ENCODE measurements at places on chromosomes 6 and 20. TPM values are rescaled to one million over a fixed set of nuclear protein-coding genes. Genes with fewer than 3 reads are reported as not detected.

The ANGPT4 gene
- not detected for total RNA-seq

- no peaks in the 10 kb centered on the region for H3K27me3 ChIP-seq
- no peaks in the 10 kb centered on the region for H3K36me3 ChIP-seq
- no peak overlapping the region for H3K27ac ChIP-seq
- H3K4me3 ChIP-seq: no peak overlapping the region
- 0 out of 2 replicates have a peak, but pooled peaks cover 6% of the 10 kb centered on the region for H3K4me1 ChIP-seq
- DNase-seq: no peak
Measured at GRCh38 chr6:13422681-13423221, 64.6 kb downstream of the GFOD1 start.

DNA sequence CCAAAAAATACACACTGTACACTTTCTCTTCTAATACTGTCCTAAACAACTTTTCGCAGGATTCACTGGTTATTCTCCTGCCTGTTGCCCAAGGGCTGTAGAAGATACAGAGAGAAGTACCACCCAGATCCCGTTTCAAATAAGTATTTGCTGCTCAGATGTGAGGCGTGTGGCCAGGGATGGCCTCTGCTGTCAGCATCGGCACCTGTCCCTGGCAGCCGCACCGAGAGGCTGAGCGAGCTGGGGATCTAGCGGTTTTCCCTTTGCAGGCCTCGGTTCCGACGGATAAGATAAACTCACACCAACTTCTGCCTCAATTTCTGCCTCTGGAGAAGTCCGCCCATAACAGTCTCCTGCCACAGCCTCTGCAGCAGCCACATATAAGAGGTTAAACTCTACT is 685.2 kb upstream of the AGPAT4 start:
- peaks cover 35% of the 10 kb centered on the region for H3K27me3 ChIP-seq
- no peaks in the 10 kb centered on the region for H3K36me3 ChIP-seq
- H3K27ac ChIP-seq: no peak overlapping the region
- no peak overlapping the region for H3K4me3 ChIP-seq
- no peaks in the 10 kb centered on the region for H3K4me1 ChIP-seq

DNA sequence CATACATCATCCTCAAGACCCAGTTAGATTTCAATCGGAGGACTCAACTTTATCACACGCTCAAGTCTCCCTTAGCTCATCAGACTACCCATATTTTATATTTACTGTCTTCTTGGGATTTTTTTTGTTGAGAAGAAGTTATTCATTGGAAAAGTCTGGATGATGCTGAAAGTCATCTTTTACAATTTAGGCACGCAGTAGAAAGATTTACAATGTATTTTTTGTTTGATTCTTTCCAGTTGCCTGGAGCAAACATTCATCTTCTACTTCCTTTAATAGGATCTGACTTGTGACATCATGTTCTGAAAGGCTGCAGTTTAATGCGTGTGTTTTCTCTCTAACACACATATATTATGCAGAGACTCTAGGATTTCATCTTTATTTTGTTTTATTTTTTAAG is 235.7 kb downstream of the DOK5 start:
- no peaks in the 10 kb centered on the region for H3K36me3 ChIP-seq
- no peak overlapping the region for H3K27ac ChIP-seq
- no peaks in the 10 kb centered on the region for H3K27me3 ChIP-seq

GRCh38 chr6:70413992-70414494 is 735 bp downstream of the FAM135A start:
- H3K27me3 ChIP-seq: no peaks in the 10 kb centered on the region
- H3K36me3 ChIP-seq: no peaks in the 10 kb centered on the region
- H3K27ac ChIP-seq: no peak overlapping the region
- peaks cover 31% of the 10 kb centered on the region for H3K4me1 ChIP-seq

The GPX5 gene
- not detected for total RNA-seq

- no peak overlapping the region for H3K4me3 ChIP-seq
- no peak for DNase-seq
- H3K36me3 ChIP-seq: no peaks in the 10 kb centered on the region
- no peaks in the 10 kb centered on the region for H3K4me1 ChIP-seq
Measured at GRCh38 chr6:88119769-88120168, 46.4 kb downstream of the CNR1 start.
